ENCODE measurements at places on chromosomes 7 and 10. TPM values are rescaled to one million over a fixed set of nuclear protein-coding genes. Genes with fewer than 3 reads are reported as not detected.

The ASB10 gene
- total RNA-seq: not detected

The THNSL1 gene
- total RNA-seq: 2.7 TPM

The BLOC1S2 gene
- total RNA-seq: 41.2 TPM

The TBXAS1 gene
- total RNA-seq: 5.6 TPM

The HOXA10 gene
- not detected for total RNA-seq

The PVRIG gene
- total RNA-seq: 70.9 TPM

The SPAG6 gene
- 0.28 TPM for total RNA-seq

The SEMA3E gene
- total RNA-seq: not detected

The PDE6C gene
- total RNA-seq: not detected

The ACTL6B gene
- not detected for total RNA-seq

The PRKCQ gene
- 66.1 TPM for total RNA-seq

The ZPBP gene
- total RNA-seq: not detected

The TMEM270 gene
- total RNA-seq: not detected

The PNLIPRP3 gene
- total RNA-seq: not detected

The SMIM30 gene
- total RNA-seq: 20.5 TPM

The TDRD1 gene
- total RNA-seq: 0.55 TPM

The FAM25A gene
- not detected for total RNA-seq

The PSD gene
- total RNA-seq: 2.0 TPM

The HTR7 gene
- total RNA-seq: not detected

The CXCL12 gene
- not detected for total RNA-seq

The NUTM2A gene
- total RNA-seq: 0.50 TPM

The RELN gene
- not detected for total RNA-seq

The SYT15B gene
- 0.19 TPM for total RNA-seq

The TRPV5 gene
- not detected for total RNA-seq

The CAMK2B gene
- total RNA-seq: 0.10 TPM

The ITPRID1 gene
- total RNA-seq: not detected

The FEZF1 gene
- not detected for total RNA-seq

The TMEM225B gene
- 1.3 TPM for total RNA-seq

The OTUD1 gene
- total RNA-seq: 26.4 TPM

Measured in activated naive CD4-positive, alpha-beta T cell treated with anti-CD3 and anti-CD28 coated beads, Interleukin-2, amount 10 ng/mL, durations not matched to agents 5 hours and 36 hours (primary cell).